Activated naive CD8-positive, alpha-beta T cell treated with anti-CD3 and anti-CD28 coated beads for 36 hours (primary cell): ENCODE measurements at places on chromosomes 5 and 9. TPM values are rescaled to one million over a fixed set of nuclear protein-coding genes. Genes with fewer than 3 reads are reported as not detected.

GRCh38 chr5:73867345-73868335 lies 241.6 kb downstream of the ARHGEF28 start:
- DNase-seq, result no peak
- H3K4me3 ChIP-seq, result no peak overlapping the region
- peaks cover 37% of the 10 kb centered on the region for H3K27me3 ChIP-seq

- no peaks in the 10 kb centered on the region for H3K36me3 ChIP-seq
- no peak overlapping the region for H3K4me3 ChIP-seq
- H3K27ac ChIP-seq, result no peak overlapping the region
- H3K4me1 ChIP-seq, result no peaks in the 10 kb centered on the region
- DNase-seq, result no peak
- H3K27me3 ChIP-seq, result peaks cover 6% of the 10 kb centered on the region
These were observed 46.4 kb upstream of the FAM170A start for GRCh38 chr5:119582987-119583386.

Gene WNT8A
- total RNA-seq, result not detected

DNA sequence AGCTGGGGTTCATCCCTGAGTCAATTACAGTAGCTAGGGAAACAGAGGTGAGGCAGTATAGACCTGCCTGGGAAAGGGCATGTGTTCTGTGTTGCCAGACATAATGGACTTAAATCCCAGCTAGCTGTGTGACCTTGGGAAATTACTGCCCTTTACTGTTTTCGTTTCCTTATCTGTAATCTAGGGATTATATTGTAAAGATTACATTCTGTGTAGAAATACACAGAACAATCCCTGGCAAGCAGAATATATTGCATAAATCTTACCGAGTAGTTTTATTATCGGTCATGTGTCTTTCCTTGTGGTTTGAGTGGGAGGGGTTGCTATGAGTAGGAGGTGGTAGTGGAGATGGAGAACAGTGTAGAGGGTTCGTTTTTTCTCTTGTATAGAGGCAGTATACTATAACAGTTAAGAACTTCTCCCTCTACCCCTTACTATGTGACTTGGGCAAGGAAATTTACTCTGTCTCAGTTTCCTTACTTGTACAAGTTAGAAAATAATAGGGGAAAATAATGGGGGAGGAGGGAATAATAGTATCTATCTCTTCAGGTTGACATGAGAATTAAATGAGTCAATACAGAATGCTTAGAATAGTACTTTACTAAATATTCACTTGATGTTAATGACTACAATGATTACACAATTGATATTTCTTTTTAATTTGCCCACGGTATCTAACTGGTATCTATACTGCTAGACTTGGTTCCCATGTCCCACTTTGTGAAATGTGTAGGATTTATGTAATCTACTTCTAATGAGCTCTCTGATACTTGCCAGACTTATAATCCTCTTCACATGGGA lies 7.1 kb upstream of the DMXL1 start:
- H3K27ac ChIP-seq, result peak overlapping the region; percentile 7
- DNase-seq, result no peak
- peak overlapping the region; percentile 55 for H3K4me3 ChIP-seq

GRCh38 chr5:33854733-33855151 lies 37.0 kb downstream of the ADAMTS12 start:
- peaks cover 17% of the 10 kb centered on the region for H3K4me1 ChIP-seq
- H3K4me3 ChIP-seq, result no peak overlapping the region
- DNase-seq, result no peak
- H3K27ac ChIP-seq, result no peak overlapping the region
- H3K36me3 ChIP-seq, result no peaks in the 10 kb centered on the region
- no peaks in the 10 kb centered on the region for H3K27me3 ChIP-seq

- no peak for DNase-seq
- H3K4me1 ChIP-seq, result no peaks in the 10 kb centered on the region
- H3K27ac ChIP-seq, result no peak overlapping the region
- H3K4me3 ChIP-seq, result no peak overlapping the region
- H3K27me3 ChIP-seq, result no peaks in the 10 kb centered on the region
These were observed 91.7 kb downstream of the SPATA31D1 start for GRCh38 chr9:82080265-82080664.

DNA sequence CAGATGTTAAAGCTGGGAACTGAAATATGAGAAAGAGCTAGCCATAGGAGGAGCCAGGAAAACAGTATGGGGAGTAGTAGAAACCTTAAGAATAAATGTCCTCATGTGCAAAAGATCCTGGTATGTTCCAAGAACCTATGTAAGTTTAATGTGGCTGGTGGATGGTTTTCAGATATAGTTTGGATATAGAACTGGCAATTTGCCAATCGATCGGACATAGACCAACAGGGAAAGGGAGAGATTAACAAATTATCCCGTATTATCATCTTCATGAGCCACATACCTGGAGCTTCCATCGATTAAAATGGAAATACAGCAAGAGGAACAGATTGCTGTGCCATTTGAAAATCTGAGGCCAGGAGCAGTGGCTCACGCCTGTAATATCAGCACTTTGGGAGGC lies 388.7 kb downstream of the PRELID2 start:
- no peaks in the 10 kb centered on the region for H3K27me3 ChIP-seq
- H3K27ac ChIP-seq, result no peak overlapping the region
- no peaks in the 10 kb centered on the region for H3K36me3 ChIP-seq

Gene LYSMD3
- 14.2 TPM for total RNA-seq

- H3K27me3 ChIP-seq, result no peaks in the 10 kb centered on the region
- peaks cover 27% of the 10 kb centered on the region for H3K4me1 ChIP-seq
These were observed 3.6 kb upstream of the SPATA24 start for GRCh38 chr5:139407517-139407916.

Gene PALM2AKAP2
- not detected for total RNA-seq

DNA sequence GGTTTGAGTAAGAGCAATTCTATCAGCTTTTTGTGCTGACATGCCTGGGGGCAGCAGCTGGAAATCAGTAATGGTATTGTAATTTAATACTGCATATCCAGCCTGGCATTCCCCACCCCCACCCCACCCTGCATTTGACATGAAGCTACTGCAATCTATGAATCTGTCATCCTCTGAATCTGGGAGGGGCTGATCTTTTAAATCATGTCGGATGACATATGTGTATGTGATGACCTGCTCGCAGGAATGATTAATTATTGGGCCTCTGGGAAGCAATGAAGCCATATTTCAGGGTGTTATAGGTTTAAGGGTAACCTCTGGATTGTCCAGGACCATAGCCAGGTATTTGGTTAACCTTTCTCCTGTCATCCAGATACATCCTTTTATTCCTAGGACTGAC lies 64.6 kb upstream of the RASGRF2 start:
- no peak for DNase-seq
- peaks cover 7% of the 10 kb centered on the region for H3K36me3 ChIP-seq
- no peak overlapping the region for H3K27ac ChIP-seq
- no peaks in the 10 kb centered on the region for H3K4me1 ChIP-seq
- H3K27me3 ChIP-seq, result no peaks in the 10 kb centered on the region
- no peak overlapping the region for H3K4me3 ChIP-seq

Gene QRFP
- total RNA-seq, result not detected

Gene KIF4B
- not detected for total RNA-seq

Gene INSL6
- total RNA-seq, result not detected

DNA sequence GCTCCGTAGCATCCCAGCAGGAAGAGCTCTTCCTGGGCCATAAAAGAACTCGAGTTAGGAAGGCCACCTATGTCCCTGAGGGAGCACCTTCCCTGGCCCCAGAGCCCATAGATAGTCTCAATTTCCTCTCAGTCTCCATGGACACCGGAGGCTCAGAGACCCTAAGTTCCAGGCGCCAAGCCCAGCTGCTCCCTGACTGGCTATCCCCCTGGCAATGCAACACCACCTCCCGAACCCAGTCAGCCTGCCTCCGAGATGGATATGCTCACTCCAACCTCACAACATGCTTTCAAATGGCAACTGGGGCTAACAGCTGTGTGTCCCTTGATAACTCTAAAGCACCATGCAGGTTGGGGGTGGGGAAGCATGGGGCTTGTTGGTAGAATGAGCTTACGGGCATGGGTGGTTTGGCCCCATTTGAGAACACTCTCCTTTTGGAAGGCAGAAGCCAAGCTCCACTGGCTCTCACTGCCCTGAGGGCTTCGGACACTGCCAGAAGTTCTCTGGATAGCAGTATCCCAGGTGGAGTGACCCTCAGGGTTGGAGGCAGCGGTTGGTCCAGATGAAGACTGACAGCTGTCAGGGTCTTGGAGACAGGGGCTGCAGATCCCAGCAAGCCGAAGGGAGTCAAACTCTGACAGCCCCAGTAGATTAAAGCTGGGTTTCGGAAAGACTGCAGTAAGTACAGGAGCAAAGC lies 165.3 kb downstream of the PAX5 start:
- H3K27ac ChIP-seq, result no peak overlapping the region
- DNase-seq, result no peak
- H3K36me3 ChIP-seq, result no peaks in the 10 kb centered on the region
- no peak overlapping the region for H3K4me3 ChIP-seq
- H3K27me3 ChIP-seq, result peaks cover 14% of the 10 kb centered on the region
- no peaks in the 10 kb centered on the region for H3K4me1 ChIP-seq

DNA sequence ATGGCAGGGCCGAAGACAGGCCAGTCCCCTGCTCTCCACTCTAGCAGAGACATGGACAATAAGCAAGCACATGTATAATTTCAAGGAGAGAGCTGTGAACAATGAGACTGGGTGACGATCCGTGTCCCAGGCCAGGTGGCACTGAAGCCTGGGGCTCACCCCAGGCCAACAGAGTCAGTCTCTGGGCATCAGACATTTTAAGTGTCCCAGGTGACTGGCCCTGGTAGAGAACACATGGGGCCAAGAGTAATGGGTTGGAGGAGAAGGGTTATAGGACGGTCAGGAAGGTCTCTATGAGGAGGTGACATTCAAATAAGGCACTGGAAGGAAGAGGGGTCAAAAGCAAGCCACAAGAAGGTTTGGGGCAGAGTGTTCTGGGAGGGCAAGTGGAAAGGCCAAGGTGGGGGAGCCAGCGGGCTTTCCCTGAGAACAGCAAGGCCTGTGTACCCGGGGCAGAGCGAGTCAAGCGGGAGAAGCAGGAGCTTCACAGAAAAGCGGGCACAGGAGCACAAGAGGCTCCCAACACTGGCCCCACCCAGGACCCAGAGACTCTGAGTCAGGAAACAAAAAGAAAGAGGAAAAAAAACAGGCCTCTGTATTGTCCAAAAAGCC lies 1.1 kb upstream of the AKNA start:
- no peak for DNase-seq
- H3K36me3 ChIP-seq, result peaks cover 70% of the 10 kb centered on the region
- peak overlapping the region; percentile 99 for H3K27ac ChIP-seq
- H3K4me3 ChIP-seq, result peak overlapping the region; percentile 98
- H3K27me3 ChIP-seq, result peaks cover 3% of the 10 kb centered on the region

DNA sequence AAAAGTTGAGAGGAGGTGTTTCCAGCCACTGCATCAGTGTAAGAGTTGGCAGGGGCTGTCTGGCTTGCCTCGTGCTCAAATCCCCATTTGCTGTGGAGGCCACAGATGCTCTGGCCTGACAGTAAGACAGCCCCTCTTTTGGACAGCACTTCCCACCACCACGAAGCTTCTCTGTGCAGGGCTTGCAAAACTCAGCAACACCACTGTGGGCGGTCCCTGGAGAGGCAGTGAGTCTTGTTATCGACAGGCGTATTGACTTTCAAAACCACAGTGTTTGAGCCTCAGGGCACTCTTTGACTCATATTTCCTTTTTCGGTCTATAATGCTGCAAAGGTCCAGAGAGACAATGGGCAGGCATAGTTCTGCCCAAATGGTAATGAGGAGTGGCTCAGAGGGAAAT lies 539.5 kb downstream of the EBF1 start:
- no peaks in the 10 kb centered on the region for H3K36me3 ChIP-seq
- peaks cover 4% of the 10 kb centered on the region for H3K4me1 ChIP-seq
- no peaks in the 10 kb centered on the region for H3K27me3 ChIP-seq
- peak; percentile 2 for DNase-seq
- no peak overlapping the region for H3K27ac ChIP-seq

Gene NDUFA8
- 56.4 TPM for total RNA-seq

Gene CDH9
- not detected for total RNA-seq

- no peak for DNase-seq
- H3K27ac ChIP-seq, result no peak overlapping the region
- no peak overlapping the region for H3K4me3 ChIP-seq
- H3K4me1 ChIP-seq, result no peaks in the 10 kb centered on the region
- H3K36me3 ChIP-seq, result no peaks in the 10 kb centered on the region
These were observed 118.6 kb downstream of the GABBR2 start for GRCh38 chr9:98590101-98590500.

Gene KLF4
- total RNA-seq, result 0.62 TPM

DNA sequence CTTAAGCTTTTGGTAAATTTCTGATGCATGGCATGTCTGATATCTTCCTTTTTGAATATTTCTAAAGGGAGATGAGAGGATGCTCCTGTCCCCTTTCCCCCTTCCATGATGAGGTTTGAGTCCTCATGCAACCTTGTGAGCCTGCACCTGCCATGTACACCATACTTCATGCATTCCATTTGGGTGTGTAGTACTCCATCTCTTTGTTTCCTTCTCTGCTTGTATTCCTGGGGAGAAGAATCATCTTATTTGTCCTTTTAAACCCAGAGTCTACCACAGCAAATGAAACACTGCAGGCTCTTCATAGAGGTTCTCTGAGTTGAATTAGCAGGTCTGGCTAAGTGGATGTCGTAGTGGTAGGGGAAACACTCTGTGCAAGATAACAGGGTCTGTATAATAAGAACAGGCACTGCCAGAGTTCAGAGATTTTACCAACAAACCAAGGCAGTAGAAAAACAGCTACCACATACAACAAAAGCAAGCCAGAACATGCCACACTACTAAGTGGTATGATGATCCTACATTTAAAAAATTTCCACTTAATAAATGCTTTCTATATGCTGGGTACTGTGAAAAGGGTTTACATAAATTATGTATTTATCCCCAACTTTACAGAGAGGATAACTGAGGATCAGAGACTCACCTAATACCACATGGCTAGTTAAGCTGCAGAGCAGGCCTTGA lies 439.8 kb upstream of the GRIA1 start:
- no peaks in the 10 kb centered on the region for H3K4me1 ChIP-seq
- H3K27ac ChIP-seq, result no peak overlapping the region
- H3K27me3 ChIP-seq, result no peaks in the 10 kb centered on the region
- no peaks in the 10 kb centered on the region for H3K36me3 ChIP-seq
- H3K4me3 ChIP-seq, result no peak overlapping the region

- DNase-seq, result peak; percentile 52
- H3K36me3 ChIP-seq, result peaks cover 12% of the 10 kb centered on the region
- H3K27me3 ChIP-seq, result peaks cover 71% of the 10 kb centered on the region
- peaks cover 11% of the 10 kb centered on the region for H3K4me1 ChIP-seq
These were observed at the start of gene CDKN2A for GRCh38 chr9:21993893-21994555. Gene CDKN2A (minus strand): TSS chr9:21994392.

Gene GRK6
- 113 TPM for total RNA-seq

DNA sequence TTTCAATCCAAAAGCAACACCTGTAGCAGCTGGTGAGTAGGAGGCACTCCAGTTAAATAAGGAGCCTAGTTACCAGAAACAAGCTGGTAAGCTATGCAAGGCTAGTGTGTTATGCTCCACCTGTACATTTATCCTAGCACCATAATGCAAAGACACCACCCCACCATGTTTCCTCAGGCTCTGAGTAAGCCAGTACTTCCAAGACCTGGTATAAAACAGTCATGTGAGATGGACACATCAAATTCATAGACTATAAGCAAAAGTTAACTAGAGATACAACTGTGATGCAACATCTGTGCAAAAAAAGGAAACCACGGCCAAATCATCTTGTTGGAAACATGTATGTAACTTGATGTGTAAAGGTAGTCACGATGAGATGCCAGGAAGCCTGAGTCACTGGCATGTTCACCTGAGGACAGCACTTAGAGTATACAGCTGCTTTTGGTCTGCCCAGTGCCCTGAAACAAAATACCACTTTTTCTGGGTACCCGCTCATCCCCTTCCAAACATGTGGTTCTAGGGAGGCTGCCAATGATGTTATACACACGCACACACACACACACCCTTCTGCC lies 66.1 kb downstream of the CDK5RAP2 start:
- H3K27ac ChIP-seq, result no peak overlapping the region
- H3K4me1 ChIP-seq, result no peaks in the 10 kb centered on the region
- DNase-seq, result no peak
- H3K27me3 ChIP-seq, result no peaks in the 10 kb centered on the region
- no peak overlapping the region for H3K4me3 ChIP-seq
